ENCODE measurements at places on chromosomes 12 and 14.
A peak's percentile ranks its signal among the peaks of the same experiment; 100 is the strongest.

DNA sequence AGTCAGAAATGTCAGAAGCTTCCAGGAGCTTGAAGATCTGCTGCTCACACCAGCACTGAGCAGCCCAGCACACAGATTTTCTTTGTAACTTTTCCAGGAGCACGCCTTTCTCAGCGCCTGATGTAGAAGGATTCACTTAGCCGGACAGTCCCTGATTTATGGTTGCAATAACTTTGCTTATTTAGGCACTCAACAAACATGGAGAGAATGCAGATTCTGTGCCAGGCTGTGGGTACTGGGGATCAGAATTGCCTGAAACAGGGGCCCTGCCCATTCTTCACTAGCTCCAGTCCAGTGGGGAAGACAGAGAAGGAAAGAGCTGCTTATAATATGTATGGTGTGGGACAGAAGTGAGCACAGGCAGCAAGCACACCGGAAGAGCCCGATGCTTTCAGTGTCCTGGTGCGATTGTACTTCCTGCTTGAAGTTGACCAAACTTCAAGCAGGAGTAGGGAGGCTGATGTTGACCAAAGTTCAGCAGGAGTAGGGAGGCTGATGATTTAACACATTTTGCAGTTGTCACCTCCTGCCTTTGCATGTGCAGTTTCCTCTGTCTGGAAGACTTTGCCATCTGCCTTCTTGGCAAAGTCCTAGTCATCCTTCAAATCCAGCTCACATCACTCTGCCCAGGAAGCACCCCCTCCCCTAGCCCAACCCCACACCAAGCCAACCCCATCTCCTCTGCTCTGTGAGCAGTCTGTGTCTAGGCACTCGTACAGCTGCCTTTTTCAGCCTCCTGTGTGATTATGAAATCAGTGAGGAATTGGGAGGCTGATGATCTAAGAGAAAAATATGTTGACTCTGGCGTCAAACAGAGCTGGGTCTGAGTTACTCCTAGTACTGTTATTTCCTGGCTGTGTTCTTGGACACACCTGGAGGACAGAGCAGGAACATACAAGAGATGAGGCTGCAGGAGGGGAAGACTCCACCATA lies 12.0 kb upstream of the PRIMA1 start:
- DNase-seq = no peak

GRCh38 chr12:42525444-42525843 lies 64.1 kb downstream of the PRICKLE1 start:
- DNase-seq = no peak

- no peak for DNase-seq
Measured at GRCh38 chr12:127619869-127620734, 646.9 kb upstream of the TMEM132C start.

DNA sequence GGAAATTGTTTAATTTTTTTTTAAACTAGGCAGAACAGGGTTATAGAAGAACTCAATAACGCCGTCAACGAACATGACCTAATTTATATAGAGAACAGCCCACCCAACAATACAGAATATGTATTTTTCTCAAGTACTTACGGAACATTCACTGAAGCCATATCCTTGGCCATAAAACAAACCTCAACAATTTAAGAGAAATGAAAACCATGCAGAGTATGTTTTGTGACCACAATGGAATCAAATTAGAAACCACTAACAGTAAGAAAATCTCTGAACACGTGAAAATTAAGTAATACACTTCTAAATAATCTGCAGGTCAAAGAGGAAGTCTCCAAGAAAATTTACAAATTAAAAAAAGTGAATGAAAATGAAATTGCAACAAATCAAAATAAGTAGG lies 9.4 kb downstream of the SART3 start:
- no peak for DNase-seq

- DNase-seq = no peak
Measured at GRCh38 chr14:34053666-34054065, 102.8 kb upstream of the EGLN3 start.

GRCh38 chr12:81176796-81177195 lies 98.9 kb downstream of the ACSS3 start:
- no peak for DNase-seq

DNA sequence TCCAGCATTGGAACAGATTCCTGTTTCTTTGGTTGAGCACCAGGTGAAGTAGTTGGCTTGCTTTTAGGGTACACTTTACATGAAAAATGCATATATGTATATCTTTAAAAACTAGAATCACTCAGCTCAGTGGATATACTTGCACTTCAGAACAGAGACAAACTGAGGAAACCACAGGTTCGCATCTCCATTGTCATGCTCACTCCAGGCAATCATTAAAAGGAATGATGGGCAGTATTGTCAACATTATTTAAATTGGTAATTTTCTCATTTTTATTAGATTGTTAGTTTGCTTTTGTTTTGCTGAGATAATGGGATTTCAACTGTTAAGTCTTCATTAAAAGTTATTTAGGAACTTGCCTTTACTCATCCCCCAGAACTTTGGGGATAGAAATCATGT lies 71.0 kb upstream of the NELL2 start:
- DNase-seq = no peak

DNA sequence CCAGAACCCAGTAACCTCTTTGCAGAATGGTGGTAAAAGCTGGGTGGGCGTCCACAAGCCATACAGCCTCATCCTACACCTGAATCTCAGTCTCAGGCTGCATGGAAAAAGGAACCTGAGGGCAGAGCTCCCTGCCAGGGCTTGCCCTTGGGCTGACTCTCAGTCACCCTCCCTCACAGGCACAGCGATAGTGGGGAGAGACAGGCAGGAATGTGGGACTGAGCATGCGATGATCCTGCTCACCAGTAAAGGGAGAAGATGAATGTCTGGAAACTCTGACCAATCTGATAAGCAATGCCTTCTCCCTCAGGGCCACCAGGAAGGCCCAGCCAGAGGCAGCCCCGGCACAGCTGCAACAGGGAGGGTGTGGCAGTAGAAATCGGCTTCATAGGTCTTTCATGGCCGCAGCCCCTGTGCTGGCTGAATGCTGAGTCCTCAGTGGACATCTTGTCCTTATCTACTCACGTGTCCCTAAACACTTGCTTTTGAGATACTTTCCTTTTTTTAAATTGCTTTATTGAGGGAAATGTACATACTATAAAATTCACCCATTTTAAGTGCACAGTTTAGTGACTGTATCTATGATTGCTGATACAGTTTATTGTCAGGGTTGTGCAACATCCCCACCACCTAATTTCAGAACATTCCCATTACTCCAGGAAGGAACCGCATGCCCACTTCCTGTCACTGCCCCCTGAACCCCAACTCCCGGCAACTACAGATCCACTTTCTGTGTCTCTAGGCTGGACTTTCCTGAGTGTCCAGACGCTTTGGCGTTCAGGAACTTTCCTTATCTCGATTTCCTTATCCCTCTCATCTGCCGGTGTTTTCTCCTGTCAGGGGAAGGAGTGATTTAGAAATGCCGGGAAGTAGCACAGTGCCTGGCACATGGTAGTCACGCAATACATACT lies 258.1 kb downstream of the PCNX1 start:
- DNase-seq = no peak

- no peak for DNase-seq
Measured at GRCh38 chr14:89255852-89256251, 161.2 kb downstream of the FOXN3 start.

- DNase-seq = peak; percentile 20
Measured at GRCh38 chr12:116336542-116337065, 59.1 kb upstream of the MED13L start.

DNA sequence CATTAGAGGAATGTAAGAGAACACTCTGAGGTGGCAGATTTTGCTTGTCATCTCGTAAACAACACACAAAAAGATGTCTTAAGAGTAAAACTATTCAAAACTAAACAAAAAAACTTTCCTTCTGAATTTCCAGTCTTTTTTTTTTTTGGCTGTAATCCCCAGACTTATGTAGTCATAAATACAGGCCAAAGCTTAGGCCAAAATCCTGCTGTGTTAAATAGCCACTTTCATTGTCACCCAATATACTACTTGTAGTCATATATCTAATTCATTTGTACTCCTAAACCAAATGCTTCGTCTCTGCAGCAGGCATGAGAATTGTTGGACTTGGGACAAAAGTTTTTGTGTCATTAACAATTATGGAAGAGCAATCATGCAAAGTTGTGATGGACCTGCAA lies 103.5 kb upstream of the ATF1 start:
- DNase-seq = no peak

Data from activated CD8-positive, alpha-beta T cell treated with anti-CD3 and anti-CD28 coated beads for 36 hours (primary cell).